ENCODE measurements at places on chromosomes 1 and 21. TPM values are rescaled to one million over a fixed set of nuclear protein-coding genes. Genes with fewer than 3 reads are reported as not detected.

Gene NBPF4
- total RNA-seq = not detected

Gene TIAM1
- 3.6 TPM for total RNA-seq

Gene ZFYVE9
- total RNA-seq = 9.8 TPM

Gene PGBD5
- total RNA-seq = 12.9 TPM

Gene NEK2
- total RNA-seq = 36.4 TPM

Gene BRINP3
- not detected for total RNA-seq

Gene IGSF21
- total RNA-seq = not detected

Gene ANKRD13C
- 12.7 TPM for total RNA-seq

Gene LAX1
- total RNA-seq = 0.06 TPM

Gene HIVEP3
- total RNA-seq = 6.7 TPM

- no peak for DNase-seq
Observed at GRCh38 chr1:108010581-108010980, 45.6 kb upstream of the VAV3 start.

DNA sequence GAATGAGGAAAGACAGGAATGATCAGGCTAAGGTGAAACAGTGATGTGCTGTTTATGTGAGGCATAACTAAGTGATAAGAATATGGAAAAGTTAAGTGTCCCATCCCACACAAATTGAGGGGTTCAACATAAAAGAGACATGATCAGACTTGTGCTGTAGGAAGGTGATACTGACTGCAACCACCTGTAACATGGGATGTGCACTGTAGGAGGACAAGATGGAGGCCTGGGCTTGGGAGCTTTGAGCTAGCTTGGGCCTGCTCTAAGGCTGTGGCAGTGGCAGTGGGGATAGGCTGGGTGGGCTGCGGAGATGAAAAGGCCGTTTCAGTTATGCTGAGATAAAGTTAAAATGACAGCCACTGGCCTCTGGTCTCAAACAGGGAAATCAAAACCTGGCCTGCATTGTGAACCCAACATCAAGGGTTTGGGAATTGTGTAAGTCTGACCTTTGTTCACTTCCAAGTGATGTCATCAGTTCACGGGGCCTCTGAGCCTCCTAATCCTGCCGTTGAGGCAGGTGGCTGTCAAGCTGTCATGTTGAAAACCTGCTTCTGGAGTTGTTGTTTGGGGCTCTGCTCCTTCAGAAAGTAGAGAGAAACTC, 61.2 kb upstream of the TENT5C start:
- no peak for DNase-seq

DNA sequence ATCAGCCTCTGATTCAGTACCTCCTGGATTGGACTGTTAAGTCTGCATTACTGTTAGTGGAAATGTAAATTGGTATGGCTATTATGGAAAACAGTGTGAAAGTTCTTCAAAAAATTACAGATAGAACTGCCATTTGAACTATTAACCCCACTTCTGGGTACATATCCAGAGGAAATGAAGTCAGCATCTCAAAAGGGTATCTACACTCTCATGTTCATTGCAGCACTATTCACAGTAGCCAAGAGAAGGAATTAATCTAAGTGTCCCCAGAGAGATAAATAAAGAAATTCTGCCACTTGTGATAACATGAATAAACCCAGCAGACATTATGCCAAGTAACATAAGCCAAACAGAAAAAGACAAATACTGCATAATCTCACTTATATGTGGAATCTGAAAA, 676.0 kb downstream of the PLA2G4A start:
- no peak for DNase-seq

GRCh38 chr1:186499571-186499970, 38.7 kb upstream of the PDC start:
- no peak for DNase-seq

DNA sequence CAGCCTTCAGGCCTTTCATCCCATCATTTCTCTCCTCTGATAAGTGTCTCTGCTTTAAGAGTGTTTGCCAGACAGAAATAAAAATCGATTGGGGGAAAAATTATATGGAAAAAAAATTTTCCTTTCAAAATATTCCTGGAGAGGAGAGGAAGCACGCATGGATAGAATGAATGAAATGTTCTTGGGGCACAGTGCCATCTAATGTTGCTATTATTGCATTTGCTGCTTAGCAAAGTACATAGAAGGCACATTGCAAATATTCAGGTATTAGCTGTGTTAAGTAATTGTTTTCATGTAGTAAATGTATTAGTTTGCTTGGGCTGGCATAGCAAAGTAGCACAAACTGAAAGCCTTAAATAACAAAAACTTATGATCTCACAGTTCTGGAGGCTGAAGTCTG, 18.1 kb downstream of the B3GALT5 start:
- no peak for DNase-seq

DNA sequence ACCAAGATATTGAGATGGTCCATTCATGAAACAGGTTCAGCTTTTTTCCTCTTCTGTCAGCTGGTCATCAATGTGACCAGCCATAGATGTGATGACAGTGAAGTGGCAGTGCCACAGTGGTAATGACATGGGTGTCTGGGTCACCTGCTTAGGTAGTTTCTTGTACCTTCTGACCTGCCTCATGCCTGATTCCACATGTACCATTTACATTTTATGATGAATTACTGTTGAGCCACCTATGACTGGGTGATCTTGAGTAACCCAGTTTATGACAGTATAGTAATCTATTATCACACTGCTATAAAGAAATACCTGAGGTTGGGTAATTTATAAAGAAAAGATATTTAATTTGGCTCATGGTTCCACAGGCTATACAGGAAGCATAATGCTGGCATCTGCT, 45.7 kb downstream of the RGSL1 start:
- DNase-seq = no peak

GRCh38 chr21:38487901-38488639, 10.2 kb downstream of the ERG start:
- DNase-seq = no peak

- no peak for DNase-seq
Observed at GRCh38 chr1:36109041-36109679, 15.9 kb downstream of the COL8A2 start.

- DNase-seq = no peak
Observed at GRCh38 chr21:35179990-35180540, 131.0 kb upstream of the RUNX1 start.

DNA sequence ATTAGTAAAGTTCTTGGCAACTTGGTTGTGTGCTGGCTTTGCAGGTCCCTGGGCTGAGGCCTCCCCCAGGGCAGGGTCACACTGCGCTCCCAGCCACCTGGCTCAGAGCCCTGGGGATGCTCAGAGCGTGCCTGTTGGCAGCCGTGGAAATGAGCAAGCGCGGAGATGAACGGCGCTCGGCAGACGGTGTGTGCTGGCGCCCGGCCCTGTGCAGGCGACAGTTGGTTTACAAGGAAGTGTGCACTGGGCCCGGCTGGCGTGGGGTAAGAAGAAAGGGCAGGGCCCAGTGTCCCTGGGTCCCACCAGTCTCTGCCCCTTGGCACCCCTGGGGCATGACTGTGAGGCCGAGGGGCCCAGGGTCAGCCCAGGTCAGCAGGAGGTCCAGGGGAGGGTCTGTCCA, 25.7 kb upstream of the PEX10 start:
- no peak for DNase-seq

GRCh38 chr1:231550448-231550781, 21.9 kb downstream of the TSNAX start:
- no peak for DNase-seq

GRCh38 chr1:37574834-37575480, 18.2 kb downstream of the DNALI1 start:
- no peak for DNase-seq

DNA sequence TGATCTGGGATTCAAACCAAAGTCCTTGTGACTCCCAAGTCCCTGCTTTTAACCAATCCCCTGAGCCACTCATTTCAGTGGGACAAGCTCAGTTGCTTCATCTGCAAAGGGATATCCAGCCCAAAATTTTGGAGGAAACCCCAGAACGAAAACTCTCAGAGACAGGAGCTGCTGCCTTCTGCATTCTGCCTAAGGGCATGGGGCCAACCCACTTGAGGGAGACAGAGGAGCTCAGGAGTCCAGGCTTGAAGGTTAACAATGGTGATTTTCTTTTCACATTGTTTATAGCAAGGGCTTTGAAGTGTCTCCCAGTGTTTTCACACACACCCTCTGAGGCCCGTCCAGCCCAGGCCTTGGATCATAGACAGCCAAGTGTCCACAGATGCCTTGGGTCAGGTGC, 148.1 kb upstream of the CTTNBP2NL start:
- no peak for DNase-seq

DNA sequence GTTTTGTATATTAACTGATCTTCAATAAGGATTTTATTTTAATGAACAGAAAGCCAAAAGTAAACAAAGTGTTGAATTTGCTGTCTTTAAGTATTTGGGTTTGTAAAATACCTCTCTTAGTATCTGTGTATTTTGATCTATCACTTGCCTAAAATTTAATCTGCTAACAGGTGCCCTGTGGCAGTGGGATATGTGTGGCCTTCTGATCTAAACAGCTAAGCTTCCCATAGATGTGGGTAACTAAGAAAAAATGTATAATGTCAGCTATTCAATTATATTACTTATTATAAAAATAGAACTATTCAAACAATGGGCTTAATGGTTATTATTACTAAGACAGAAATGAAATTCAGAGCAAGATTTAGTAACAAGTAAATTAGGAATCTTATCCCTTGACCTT, 15.2 kb downstream of the LRRC39 start:
- DNase-seq = no peak

DNA sequence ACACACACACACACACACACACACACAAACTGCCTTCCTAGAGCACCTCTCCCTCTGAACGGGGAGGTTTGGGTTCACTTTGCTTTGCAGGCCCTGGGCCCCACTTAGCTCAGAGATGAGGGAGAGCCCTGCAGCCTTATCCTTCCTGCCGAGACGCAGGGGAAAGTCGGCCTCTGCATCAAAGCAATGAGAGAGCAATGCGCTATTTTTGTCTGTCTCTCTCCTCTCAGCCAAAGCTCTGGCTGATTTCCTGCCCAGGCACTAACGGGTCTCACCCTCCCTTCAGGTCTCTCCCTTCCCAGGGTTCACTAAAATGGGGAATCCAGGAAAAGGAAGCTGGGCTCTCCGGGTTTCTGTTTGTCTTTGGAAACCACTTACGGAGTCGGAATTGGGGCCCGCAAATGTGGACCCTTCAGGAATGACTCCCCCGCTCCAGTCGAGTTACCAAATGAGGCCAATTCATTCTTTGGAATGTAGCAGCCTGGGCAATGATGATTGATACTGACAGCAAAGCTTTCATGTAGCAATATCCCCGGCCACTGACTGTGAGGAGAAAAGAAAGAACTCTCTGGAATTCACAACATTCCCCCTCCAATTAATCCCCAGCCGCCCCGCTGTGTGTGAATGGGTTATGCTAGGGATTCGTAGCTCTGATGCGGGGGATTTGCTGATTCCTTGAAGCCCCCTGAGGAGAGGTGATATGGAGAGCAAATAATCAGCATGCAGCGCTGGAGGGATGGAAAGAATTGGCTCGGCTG, 61.5 kb upstream of the WLS start:
- no peak for DNase-seq

GRCh38 chr1:152806576-152806975, at the start of gene LCE1C:
LCE1C (minus strand) TSS chr1:152806651; CDS start chr1:152805478, 1,173 bp downstream.
- no peak for DNase-seq

GRCh38 chr1:181179987-181180365, 91.5 kb downstream of the IER5 start:
- no peak for DNase-seq

- no peak for DNase-seq
Observed at GRCh38 chr1:27097484-27097917, 57.4 kb downstream of the SLC9A1 start.

- no peak for DNase-seq
Observed at GRCh38 chr1:211635597-211636205, 39.7 kb downstream of the NEK2 start.

DNA sequence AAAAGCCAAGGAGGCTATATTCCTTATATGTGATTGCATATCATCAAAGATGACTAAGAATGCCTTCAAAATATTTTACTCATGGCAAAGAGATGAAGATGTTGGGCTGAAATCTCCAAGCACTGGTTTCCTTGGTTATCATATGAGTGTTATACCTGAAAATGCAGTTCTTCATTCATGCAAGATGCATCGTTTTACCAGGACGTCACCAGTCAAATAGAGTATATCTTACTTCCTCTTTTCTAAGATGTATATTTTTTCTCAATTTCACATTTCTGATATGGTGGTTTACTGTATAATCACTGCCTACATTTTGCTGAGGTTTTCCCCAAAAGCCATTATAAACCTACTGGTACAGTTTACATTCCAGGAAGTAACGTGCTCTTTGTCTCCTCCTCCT, 1085.7 kb downstream of the NCAM2 start:
- no peak for DNase-seq

DNA sequence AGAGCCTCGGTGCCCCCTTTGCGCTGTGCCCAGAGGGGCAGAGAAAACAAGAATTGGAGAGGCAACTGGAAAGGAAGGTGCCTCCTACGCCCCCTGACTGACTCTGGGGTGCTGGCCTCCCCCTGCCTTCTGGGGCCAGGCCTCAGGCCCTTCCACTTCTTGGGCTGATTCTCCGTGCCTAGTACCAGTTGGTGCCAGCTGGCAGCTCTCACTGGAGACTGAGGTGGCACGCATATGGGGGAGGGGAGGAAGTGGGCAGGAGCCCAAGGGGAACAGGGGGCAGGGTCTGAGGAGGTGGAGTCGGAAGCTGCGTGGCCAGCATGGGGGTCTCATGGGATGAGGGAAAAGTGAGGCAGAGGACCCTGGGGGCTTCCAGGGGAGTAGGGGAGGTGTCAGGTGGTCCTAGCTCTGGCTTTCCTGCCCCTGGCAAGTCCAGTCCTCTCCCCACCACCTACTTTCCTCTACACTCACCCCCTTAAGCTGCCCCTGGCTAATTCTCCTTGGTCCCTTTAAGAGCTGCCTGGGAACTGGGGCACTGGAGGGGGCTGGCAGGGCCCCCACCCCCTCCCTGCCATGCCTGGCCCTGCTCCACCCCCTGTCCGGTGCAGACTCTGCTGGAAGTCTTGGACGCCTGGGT, 6.5 kb upstream of the SEMA4A start:
- no peak for DNase-seq

GRCh38 chr1:99650773-99651437, 5.0 kb downstream of the PALMD start:
- no peak for DNase-seq

DNA sequence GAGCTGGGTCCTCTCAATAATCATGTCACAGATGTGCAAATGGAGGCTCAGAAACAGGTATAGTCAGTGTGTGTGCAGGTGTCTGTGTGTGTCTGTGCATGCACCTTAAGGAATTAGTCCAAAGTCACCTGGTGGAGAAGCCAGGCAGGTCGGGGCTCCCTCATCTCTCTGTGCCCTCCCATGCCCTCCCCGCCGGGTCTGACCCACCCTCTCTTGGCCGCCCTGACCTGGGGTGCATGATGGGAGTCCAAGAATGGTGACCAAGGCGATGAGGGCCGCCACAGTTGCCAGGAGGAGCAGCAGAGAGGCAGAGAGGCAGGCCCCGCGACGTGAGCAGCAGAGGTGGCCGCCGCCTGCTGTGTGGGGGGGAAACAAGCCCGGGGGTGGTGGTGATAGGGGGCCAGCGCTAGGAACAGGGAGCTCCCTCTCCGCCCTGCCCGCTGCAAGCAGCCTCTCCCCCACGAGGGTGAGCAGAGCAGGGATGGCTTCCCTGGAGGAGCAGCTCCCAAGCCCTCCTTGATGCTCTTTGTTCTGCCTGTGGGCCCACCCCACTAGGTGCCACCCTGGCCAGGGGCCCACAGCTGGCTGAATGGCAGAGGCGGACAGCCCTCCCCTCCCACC, 3.9 kb downstream of the LDLRAD1 start:
- DNase-seq = no peak

Measured in epithelial cell of proximal tubule (primary cell).